ENCODE measurements at places on chromosomes 6 and 20.

GRCh38 chr6:118101831-118102345 is 194.8 kb downstream of the SLC35F1 start:
- H3K27me3 ChIP-seq, result no peaks in the 10 kb centered on the region
- no peak overlapping the region for H3K4me3 ChIP-seq
- DNase-seq, result no peak
- no peak overlapping the region for H3K27ac ChIP-seq
- H3K36me3 ChIP-seq, result no peaks in the 10 kb centered on the region
- H3K4me1 ChIP-seq, result no peaks in the 10 kb centered on the region

GRCh38 chr6:48116699-48117645 is 6.0 kb upstream of the PTCHD4 start:
- DNase-seq, result no peak
- no peaks in the 10 kb centered on the region for H3K27me3 ChIP-seq
- no peak overlapping the region for H3K4me3 ChIP-seq
- H3K27ac ChIP-seq, result no peak overlapping the region
- H3K4me1 ChIP-seq, result no peaks in the 10 kb centered on the region

- H3K27ac ChIP-seq, result no peak overlapping the region
- peaks cover 6% of the 10 kb centered on the region for H3K4me1 ChIP-seq
- peak overlapping the region; percentile 70 for H3K4me3 ChIP-seq
- DNase-seq, result no peak
Measured at GRCh38 chr6:13013681-13014503, 297.3 kb downstream of the PHACTR1 start.

- H3K36me3 ChIP-seq, result no peaks in the 10 kb centered on the region
- DNase-seq, result no peak
- no peak overlapping the region for H3K4me3 ChIP-seq
Measured at GRCh38 chr6:102670735-102671134, 1277.2 kb downstream of the GRIK2 start.

All from activated naive CD8-positive, alpha-beta T cell treated with anti-CD3 and anti-CD28 coated beads for 36 hours (primary cell).